Stimulated activated CD4-positive, alpha-beta T cell treated with anti-CD3 and anti-CD28 coated beads, TNF-alpha, amount 100 ng/mL, for 1 hour (primary cell): ENCODE measurements at places on chromosomes 2 and 18.

GRCh38 chr18:51011709-51012108, 18.3 kb upstream of the SMAD4 start:
- DNase-seq: no peak

DNA sequence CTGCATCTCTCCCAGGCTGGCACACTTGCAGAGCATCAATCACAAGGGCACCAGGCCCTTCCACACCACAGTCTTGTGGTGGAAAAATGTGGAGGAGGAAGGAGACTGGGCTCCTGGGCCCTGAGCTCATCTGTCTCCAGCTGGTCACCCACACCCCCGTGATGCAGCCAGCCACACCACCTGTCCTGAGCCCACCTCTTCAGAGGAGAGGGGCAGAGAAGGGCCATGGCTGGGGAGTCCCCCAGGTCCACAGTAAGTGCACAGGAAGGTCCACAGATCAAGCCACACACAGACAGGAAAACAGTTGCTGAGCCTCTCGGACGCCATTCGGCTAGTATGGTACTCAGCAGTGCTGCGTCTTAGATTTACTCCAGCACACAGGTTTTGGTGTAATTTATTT, 203.5 kb upstream of the SALL3 start:
- DNase-seq: no peak

GRCh38 chr2:157825885-157826284, 50.2 kb downstream of the ACVR1 start:
- DNase-seq: no peak

DNA sequence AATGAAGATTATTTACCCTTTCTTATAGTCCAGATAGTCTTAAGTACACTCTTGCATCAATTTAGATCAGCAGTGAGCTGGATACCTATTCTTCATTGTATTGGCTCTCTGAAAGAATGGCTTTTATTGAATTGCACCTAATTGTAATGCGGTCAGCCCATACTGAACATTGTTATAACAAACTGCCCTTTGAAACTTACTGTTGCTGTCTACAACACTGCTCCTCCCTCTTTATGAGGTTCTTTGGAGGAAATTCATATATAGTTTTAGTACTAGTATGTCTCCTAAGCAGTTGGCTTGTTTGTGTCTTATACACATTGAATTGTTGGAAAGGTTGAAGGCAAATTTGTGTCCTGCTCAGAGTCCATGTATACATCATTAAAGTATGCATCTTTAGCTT, 66.5 kb upstream of the UGP2 start:
- DNase-seq: no peak

GRCh38 chr2:164911832-164912231, 43.5 kb downstream of the SLC38A11 start:
- no peak for DNase-seq

DNA sequence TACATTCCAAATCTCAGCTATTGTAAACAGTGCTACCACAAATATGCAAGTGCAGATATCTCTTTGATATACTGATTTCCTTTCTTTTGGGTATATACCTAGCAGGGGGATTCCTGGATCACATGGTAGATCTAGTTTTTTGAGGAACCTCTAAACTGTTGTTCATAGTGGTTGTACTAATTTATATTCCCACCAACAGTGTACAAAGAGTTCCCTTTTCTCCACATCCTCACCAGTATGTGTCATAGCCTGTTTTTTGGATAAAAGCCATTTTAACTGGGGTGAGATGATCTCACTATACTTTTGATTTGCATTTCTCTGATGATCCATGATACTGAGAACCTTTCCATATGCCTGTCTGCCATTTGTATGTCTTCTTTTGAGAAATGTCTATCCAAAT, 6.3 kb upstream of the CCNT2 start:
- DNase-seq: no peak

- no peak for DNase-seq
Observed at GRCh38 chr2:222108497-222108896, 190.3 kb downstream of the PAX3 start.

- DNase-seq: no peak
Observed at GRCh38 chr2:18585526-18585925, 3.8 kb downstream of the NT5C1B start.

DNA sequence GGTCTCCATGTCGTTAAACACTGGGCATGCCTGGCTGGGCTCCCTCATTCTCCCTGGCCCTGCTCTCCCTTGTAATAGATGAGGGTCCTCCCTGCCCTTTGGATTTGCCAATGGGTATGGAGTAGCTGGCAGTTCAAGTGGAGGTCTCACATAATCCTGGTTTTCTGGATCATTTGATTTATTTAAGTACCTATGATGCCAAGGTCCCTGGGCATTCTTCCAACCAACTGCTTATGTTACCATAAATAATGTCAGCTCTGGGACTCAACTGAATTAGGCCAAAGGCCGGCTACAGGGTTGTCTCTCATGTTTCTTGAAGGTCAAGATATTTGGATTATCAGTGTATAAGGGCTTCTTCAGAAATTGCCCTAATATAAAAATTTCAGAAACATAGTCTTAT, 104.9 kb upstream of the LYPD6 start:
- no peak for DNase-seq

GRCh38 chr2:178767094-178768060, 39.8 kb downstream of the TTN start:
- no peak for DNase-seq

DNA sequence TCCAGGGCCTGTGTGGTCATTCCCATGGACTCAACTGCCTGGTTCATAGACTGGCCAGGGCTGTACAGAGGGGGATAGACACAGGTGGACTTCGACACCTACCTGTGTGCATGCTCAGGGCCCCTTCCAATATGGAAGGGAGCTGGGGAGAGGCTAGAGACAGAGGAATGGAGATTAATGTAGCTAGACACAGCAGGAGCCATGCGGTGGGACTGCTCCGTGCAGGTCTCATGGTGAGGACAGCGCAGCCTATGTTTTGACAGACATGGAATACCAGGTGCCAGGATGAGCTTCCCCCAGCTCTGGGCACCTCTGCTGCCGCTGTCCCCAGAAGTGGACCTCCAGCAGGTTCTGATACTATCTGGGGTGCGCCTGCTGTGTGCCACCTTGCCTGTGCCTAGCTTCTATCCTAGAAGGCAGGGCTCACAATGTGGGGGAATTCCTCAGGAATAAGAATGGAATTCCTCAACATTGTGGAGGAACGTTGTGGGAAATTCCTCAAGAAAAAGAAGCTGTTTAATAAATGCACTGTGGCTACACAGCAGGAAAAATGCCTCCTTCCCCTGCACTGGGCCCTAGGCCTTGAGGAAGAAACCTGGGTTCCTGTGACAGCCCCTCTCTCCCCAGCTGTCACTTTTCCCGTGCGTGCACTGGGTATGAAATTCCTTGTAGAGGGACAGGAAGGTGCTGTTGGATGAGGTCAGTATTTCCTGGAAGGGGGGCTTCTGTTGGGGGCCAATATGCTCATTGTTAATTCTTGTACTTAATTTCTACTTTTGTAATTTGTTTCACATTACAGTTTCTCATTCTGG, 7.3 kb downstream of the IL1R1 start:
- no peak for DNase-seq

GRCh38 chr18:75489493-75490190, 62.1 kb upstream of the SMIM21 start:
- DNase-seq: no peak

GRCh38 chr2:83536556-83536955, 922.5 kb downstream of the SUCLG1 start:
- no peak for DNase-seq

DNA sequence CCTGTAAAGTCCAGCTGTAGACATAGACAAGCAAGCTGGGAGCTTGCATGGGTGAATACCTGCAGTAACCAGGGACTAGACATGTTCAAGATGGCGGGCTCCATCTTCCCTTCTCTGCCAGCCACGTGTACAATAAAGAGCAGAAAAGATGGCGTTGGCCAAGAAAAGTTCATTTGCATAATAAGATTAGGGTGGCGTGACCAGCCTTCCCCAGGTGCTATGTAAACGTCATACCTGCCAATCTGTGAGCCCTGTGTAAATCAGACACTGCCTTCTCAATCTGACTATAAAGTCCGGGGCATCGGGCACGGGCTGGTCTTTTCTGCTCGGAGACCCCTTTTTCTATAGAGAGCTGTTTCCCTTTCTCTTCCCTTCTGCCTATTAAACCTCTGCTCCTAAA, 101.6 kb upstream of the XPO1 start:
- DNase-seq: no peak

DNA sequence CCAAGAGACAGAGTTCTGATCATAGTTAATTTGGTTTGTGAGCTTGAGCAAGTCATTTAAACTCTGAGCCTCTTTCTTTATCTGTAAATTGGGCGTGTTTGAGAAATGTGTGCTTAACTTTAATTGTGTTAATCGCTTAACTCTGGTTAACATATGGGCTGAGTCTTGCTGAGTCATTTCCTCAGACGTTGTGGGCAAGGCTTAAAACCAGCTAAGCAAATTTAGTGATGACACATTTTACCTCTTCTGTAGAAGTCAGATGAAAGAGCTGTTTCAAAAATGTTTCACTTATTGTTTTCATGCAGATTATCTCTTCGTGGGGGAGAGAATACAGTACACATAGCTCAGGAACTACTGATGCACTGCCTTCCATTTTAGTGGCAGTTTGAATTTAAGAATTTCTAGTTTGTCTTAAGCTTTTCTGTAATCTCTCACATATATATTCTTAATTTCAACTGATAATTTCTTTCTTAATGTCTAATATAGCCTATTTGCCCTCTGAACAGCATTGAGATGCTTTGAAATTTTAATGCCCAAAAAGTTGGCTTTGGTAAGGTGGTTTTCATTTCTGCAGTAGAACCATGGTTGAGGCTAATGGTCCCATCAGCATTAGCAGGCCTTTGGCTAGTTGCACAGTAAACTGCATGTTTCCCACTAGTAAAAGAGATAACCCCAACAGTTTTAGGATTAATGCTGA, 34.9 kb downstream of the RAB10 start:
- no peak for DNase-seq

DNA sequence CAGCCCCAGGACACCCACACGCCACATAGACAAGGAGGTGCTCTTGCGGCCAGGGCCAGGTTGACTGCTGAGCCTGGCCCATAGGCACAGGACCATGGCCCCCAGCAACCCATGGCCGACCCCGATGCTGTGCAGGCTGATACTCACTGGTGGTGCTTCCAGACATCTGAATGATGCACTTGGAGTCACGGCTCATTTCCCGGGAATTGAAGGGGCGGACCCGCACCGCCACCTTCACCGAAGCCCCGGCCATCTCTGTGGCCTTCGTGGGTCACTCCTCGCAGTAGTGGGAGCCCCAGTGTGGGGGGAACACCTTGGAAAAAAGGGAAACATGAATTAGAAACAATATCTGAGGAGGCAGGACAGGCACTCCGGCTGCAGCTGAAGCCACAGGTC, 22.5 kb downstream of the KIF1A start:
- DNase-seq: no peak

DNA sequence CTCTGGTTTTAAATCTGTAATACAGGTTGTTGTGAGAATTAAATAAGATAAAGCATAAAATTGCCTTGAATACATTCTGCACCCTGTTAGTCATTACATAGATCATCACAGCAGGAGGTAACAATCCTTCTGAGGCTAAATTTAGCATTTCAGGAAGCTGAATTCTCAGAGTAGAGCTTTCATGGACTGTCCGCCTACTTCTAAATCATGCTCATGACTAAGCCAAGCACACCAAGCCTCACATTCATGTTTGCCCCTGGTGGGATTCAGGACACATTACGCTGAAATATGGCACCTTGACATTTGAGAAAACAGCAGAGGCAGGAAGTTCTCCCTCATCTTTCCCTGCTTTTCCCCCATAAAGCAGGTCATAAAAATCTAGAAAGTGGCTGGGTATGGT, 16.6 kb upstream of the PIK3C3 start:
- no peak for DNase-seq

DNA sequence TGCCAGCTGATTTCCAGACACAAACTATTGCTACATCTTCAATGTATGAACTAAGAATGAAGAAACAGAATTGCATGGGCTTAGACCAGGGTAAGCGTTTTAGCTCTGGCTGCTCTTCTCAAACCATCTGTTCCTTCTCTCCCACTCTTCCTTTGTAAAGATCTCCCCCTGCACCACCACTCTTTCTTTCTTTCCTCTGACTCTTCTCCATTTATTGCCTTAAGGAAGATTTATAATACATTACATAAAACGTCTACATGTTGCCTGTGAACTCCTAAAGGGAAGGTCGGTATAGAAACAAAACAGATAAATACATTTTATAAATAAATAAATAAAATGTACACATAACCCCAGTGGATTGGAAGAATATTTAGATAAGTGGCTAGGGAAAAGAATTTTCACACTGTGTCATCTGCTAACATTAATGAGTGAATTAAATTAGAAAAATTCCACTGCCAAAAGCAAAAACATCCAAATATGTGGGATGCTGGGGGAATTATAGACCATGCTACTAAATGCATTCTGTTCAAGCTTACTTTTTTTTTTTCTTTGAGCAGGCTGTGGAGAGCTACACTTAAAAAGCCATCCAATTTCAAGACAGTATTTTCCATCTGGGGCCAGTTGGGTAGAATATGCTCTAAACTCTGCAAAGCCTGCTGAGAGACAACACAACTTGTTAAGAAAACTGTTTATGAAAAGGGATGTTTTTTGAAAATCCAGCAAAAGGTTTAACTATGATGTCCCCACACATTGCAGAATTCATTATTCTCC, 41.5 kb downstream of the NCKAP5 start:
- DNase-seq: no peak

- DNase-seq: no peak
Observed at GRCh38 chr2:26672112-26672817, 20.3 kb upstream of the KCNK3 start.
